ENCODE measurements at places on chromosomes 2 and 18. TPM values are rescaled to one million over a fixed set of nuclear protein-coding genes. Genes with fewer than 3 reads are reported as not detected.

Gene MAP3K20
- 33.9 TPM for total RNA-seq

Gene FAM110C
- not detected for total RNA-seq

Gene CYP27C1
- total RNA-seq, result not detected

Gene UGT1A10
- not detected for total RNA-seq

Gene OTOS
- not detected for total RNA-seq

Gene PRKAG3
- total RNA-seq, result not detected

Gene SERPINB7
- total RNA-seq, result not detected

Gene INO80D
- 28.4 TPM for total RNA-seq

Gene C2orf49
- total RNA-seq, result 10.5 TPM

DNA sequence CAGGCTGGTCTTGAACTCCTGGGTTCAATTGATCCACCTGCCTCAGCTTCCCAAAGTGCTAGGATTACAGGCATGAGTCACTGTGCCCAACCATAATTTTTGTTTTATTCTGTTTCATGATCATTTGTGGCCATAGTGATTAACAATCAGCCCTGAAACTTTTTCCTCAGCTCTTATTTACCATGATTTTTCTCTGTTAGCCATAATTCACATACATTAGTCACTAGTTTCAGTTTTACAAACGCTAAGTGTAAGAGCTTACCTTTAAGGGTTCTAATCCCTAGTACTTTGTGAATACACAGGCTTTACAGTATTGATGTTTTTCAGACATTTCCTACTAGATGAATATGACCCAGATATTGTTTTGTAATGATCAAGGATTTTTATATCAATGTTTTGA lies 216.1 kb downstream of the DPP4 start:
- H3K27me3 ChIP-seq, result no peaks in the 10 kb centered on the region
- no peaks in the 10 kb centered on the region for H3K4me1 ChIP-seq
- H3K4me3 ChIP-seq, result no peak overlapping the region
- H3K36me3 ChIP-seq, result no peaks in the 10 kb centered on the region
- H3K27ac ChIP-seq, result no peak overlapping the region

DNA sequence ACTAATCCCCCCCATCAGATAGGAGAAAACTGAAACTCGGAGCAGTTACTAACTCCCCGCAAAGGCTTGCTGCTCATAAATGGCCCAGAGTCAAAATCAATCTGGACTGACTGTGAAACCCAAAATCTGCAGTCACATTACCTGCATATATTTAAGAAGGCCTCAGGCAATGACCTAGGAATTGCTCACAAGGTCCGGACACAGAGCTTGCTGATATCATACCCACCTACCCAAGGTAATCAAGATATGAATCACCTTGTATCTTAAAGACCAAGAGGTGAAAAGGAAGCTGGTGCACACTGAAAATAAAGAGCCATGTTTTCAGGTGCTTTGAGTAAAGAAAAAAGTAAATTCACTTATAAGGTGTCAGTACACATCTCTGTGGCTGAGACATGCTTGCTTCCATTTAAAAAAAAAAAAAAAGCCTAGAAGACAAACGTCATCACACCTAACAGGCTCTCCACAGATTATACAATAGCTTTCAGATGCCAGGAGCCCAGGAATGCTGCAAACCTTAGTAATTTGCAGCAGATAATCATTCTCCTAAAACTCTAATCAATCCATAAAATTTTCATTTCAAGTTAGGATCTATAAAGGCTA lies 195.4 kb downstream of the ZEB2 start:
- no peak overlapping the region for H3K4me3 ChIP-seq
- no peaks in the 10 kb centered on the region for H3K36me3 ChIP-seq
- no peaks in the 10 kb centered on the region for H3K27me3 ChIP-seq

DNA sequence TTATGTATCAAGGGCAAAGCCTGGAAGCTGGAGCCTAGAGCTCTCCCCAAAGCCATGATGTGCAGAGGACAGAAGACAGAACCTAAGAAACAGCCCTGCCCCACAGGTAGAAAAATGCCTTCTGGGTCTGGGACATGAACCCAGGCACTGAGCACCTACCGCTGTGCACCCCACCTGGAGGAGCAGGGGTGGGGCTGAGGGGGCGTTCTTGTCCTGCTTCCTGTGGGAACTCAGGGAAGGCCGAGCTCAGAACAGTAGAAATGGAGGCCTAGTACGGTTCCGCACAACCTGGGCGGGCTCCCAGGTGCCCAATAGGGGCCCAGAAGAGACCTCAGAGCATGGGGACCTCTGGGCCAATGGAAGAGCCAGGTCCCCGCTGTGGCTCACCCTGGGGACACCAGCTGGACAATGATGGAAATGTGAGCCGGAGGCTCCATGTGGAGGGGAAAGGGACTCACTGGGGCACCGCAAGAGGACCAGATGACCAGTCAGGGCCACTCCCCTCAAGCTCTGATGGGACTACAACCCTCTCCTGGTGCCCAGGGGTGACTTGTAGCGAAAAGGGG lies 3.2 kb downstream of the CRACDL start:
- H3K36me3 ChIP-seq, result no peaks in the 10 kb centered on the region
- H3K4me1 ChIP-seq, result peaks cover 25% of the 10 kb centered on the region
- H3K27me3 ChIP-seq, result peaks cover 35% of the 10 kb centered on the region
- no peak overlapping the region for H3K27ac ChIP-seq
- DNase-seq, result no peak

DNA sequence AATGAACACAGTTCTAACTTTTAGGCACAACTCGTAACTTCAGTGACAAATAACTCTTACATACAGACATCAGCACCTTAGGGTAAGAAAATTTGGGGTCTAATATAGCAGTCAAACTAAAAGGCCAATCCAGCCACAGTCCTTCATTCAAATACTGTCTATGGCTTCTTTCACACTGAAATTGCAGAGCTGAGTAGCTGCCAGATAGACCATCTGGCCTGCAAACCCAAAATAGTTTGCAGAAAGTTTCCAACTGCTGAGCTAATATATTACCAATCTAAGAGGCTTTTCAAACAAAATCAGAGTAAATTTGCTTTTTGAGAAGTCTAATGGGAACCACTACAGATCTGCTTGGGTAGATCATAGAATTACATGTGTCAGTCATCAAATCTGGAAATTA lies 183.4 kb downstream of the GALR1 start:
- no peaks in the 10 kb centered on the region for H3K36me3 ChIP-seq
- H3K4me3 ChIP-seq, result no peak overlapping the region
- H3K27ac ChIP-seq, result no peak overlapping the region
- no peaks in the 10 kb centered on the region for H3K27me3 ChIP-seq

DNA sequence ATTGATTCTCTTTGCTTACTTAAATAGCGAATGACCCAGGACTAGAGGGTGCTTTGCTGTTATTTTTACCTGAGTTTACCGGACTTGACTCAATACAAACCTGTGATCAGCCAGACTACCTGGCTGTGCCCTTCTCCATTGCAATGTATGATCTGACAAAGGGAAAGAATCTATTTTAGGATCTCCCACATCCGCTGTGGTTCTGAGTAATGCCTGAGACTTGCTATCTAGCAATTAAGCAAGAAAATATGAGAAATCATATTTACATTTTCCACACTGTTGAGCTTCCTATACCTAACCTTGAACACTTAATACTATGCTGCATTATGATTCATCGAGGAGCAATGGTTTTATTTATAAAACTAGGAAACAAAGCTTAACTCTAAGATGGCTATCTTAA lies 215.2 kb downstream of the RAD51AP2 start:
- H3K4me3 ChIP-seq, result no peak overlapping the region
- no peaks in the 10 kb centered on the region for H3K27me3 ChIP-seq
- H3K27ac ChIP-seq, result no peak overlapping the region
- H3K4me1 ChIP-seq, result no peaks in the 10 kb centered on the region
- H3K36me3 ChIP-seq, result no peaks in the 10 kb centered on the region
- DNase-seq, result no peak

DNA sequence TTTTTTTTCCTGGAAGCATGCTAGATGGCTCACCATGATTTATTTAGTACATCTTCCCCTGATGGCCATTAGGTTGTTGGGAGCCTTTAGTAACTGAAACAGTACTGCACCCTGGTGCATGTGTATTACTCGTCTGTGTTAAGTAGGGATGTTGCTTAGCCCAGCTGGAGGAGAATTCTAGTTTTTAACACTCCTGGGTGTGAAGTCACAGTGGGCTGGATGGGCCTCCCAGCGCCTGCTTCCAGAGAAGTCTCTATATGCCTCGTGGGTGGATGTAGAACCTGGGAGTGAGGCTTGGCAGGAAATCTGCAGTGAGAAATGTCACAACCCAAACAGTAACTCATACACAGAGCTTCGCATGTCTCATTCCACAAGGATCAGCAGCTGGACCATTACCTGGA lies 28.9 kb upstream of the NT5DC4 start:
- no peak for DNase-seq
- H3K36me3 ChIP-seq, result no peaks in the 10 kb centered on the region
- no peak overlapping the region for H3K4me3 ChIP-seq
- peaks cover 10% of the 10 kb centered on the region for H3K4me1 ChIP-seq
- no peak overlapping the region for H3K27ac ChIP-seq

GRCh38 chr2:60446413-60447267 lies 106.8 kb downstream of the BCL11A start:
- H3K36me3 ChIP-seq, result no peaks in the 10 kb centered on the region
- H3K27me3 ChIP-seq, result no peaks in the 10 kb centered on the region
- no peak for DNase-seq
- no peak overlapping the region for H3K4me3 ChIP-seq

DNA sequence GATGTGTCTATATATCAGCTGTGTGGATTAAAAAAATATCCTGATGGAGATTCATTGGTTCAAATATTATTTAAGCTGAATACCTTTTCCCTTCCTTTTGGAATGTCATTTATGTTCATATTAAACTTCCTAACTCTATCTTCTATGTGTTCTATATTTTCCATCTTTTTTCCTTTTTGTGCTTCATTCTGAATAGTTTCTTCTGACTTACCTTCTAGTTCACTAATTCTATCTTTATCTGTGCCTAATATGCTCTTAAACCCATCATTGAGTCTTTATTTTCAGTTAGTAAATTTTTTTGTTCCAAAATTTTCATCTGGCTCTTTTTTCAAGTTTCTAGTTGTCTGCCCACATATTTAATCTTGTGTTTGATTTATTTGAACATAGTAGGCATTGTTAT lies 219.4 kb upstream of the STON1 start:
- H3K36me3 ChIP-seq, result no peaks in the 10 kb centered on the region
- no peak overlapping the region for H3K27ac ChIP-seq
- DNase-seq, result no peak
- no peaks in the 10 kb centered on the region for H3K27me3 ChIP-seq
- H3K4me3 ChIP-seq, result no peak overlapping the region

DNA sequence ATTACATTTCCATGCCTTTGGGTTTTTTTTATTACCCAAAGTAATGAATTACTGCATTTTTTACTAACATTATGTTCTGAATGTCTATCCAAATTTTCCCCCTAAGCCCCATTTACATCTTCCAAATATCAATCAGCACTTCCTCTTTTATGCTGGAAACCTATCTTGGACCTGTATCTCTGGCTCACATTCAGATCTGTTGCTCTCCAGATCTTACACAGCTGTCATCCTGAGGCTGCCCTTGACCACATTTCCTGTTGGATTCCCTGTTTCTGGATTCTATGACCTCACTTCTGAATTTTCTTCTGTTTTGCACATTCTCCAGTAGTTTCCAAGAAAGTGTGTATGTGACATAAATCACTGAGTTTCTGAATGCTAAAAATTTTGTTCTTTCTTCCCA lies 146.7 kb downstream of the PDE1A start:
- H3K27me3 ChIP-seq, result no peaks in the 10 kb centered on the region
- no peaks in the 10 kb centered on the region for H3K4me1 ChIP-seq
- no peaks in the 10 kb centered on the region for H3K36me3 ChIP-seq
- no peak for DNase-seq
- no peak overlapping the region for H3K27ac ChIP-seq
- H3K4me3 ChIP-seq, result no peak overlapping the region

DNA sequence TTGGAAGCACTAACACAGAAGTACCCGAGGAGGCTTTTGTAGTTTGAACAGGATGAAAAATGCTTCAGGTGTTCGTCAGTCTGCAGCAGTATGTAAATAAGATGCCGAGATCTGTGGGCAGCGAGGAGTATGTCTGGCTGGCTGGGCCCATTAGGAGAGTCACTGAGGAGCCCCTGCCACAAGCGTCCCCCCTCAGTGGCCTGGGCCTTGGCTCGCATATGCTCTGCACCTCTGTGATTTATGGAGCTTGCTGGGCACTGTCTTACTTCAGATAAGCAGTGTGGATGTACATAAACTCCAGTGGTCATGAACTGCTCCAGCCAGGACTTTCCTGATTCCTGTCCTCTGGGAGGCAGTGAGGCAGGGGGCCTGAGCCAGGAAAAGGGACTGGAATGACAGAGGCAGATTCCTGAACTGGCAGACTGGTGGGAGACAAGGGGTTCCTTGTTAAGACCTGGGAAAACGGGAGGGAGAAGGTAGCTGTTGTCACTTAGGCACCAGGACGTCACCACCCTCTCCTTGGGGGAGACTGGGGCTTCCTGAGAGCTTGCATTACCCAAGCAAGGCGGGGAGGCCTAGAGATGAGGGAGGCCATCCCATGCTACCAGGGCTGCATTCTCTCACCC lies 46.0 kb downstream of the CELF4 start:
- no peaks in the 10 kb centered on the region for H3K36me3 ChIP-seq
- peaks cover 47% of the 10 kb centered on the region for H3K27me3 ChIP-seq
- no peak overlapping the region for H3K4me3 ChIP-seq
- H3K27ac ChIP-seq, result no peak overlapping the region
- no peak for DNase-seq

GRCh38 chr2:24343225-24343882 lies 17.0 kb downstream of the ITSN2 start:
- DNase-seq, result no peak
- H3K27me3 ChIP-seq, result no peaks in the 10 kb centered on the region
- no peak overlapping the region for H3K4me3 ChIP-seq

- no peak overlapping the region for H3K27ac ChIP-seq
- no peaks in the 10 kb centered on the region for H3K36me3 ChIP-seq
- H3K4me1 ChIP-seq, result peaks cover 14% of the 10 kb centered on the region
- no peak overlapping the region for H3K4me3 ChIP-seq
- no peaks in the 10 kb centered on the region for H3K27me3 ChIP-seq
- DNase-seq, result no peak
These were observed 22.7 kb upstream of the NFU1 start for GRCh38 chr2:69459936-69460335.

GRCh38 chr2:95315801-95316411 lies 18.8 kb downstream of the KCNIP3 start:
- no peaks in the 10 kb centered on the region for H3K36me3 ChIP-seq
- no peak for DNase-seq
- H3K27me3 ChIP-seq, result peaks cover 18% of the 10 kb centered on the region
- H3K27ac ChIP-seq, result no peak overlapping the region

GRCh38 chr18:75343389-75343788 lies 84.1 kb downstream of the SMIM21 start:
- H3K4me1 ChIP-seq, result no peaks in the 10 kb centered on the region
- H3K27me3 ChIP-seq, result no peaks in the 10 kb centered on the region
- no peak overlapping the region for H3K27ac ChIP-seq
- H3K36me3 ChIP-seq, result no peaks in the 10 kb centered on the region
- DNase-seq, result no peak

DNA sequence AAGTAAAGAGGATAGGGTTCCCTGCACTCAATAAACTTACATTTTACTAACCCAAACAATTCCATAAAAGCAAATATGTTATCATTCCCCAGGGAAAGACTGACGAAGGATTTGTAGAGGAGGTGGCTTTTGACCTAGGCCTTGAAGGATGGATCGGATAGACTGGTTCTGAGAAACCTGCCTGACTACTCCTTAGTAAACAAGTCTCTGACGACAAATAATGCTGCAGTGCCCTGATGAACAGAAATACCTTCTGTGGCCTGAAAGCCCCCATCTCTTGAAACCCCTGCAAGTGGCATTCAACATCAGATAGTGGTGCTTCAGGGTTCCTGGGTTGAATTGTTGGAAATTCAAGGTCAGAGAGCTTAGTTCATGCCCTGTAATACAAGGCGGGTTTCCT lies 19.2 kb downstream of the PRKCE start:
- no peaks in the 10 kb centered on the region for H3K27me3 ChIP-seq
- H3K4me3 ChIP-seq, result no peak overlapping the region
- H3K36me3 ChIP-seq, result no peaks in the 10 kb centered on the region
